Lower lobe of right lung (tissue), 2 donors: ENCODE measurements at places on chromosomes 3 and 15.

- no peak for DNase-seq
Measured at GRCh38 chr15:77574521-77575202, 58.0 kb downstream of the LINGO1 start.

DNA sequence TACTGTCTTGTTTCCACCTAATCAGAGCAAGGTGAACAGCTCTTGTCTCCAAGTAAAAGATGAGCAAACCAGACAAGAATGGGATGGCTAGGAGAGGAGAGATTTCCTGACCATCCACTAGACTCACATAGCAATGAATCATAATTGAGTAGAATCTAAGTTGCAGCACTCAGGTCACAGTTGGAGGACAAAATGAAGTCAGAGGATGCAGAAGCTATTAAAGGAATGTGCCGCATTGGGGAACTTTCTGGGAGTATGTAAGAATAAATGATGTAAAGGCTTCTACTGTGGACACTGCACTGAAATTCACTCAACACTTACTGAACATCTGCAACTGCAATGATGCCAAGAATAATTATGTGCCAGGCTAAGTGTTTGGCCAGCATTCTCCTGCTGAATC, 217.4 kb upstream of the WNT5A start:
- no peak for DNase-seq

- DNase-seq = no peak
Measured at GRCh38 chr15:44780608-44781007, 44.3 kb downstream of the TRIM69 start.

DNA sequence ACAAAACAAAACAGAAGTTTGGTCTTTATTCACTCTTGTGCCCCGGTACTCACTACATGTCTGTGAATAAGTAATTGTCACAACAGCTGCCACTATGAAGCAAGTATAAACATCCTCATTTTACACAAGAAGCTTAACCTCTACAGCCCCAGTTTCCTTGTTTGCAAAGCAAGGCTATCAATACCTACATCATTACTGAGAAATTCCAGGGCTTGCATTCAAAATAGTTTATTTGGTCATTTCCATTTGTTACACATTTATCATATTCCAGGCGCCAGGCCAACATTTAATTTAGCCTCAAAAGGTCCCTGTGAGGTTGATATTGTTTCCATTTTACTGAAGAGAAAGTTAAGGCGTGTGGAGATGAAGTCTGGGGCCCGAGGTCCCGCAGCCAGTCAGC, 161.4 kb upstream of the LRTM1 start:
- DNase-seq = no peak

- DNase-seq = no peak
Measured at GRCh38 chr3:184058029-184058428, 5.2 kb downstream of the HTR3C start.

GRCh38 chr3:173957646-173958045, 560.1 kb downstream of the NLGN1 start:
- DNase-seq = no peak

- DNase-seq = no peak
Measured at GRCh38 chr15:74302821-74303359, 64.6 kb downstream of the CYP11A1 start.

DNA sequence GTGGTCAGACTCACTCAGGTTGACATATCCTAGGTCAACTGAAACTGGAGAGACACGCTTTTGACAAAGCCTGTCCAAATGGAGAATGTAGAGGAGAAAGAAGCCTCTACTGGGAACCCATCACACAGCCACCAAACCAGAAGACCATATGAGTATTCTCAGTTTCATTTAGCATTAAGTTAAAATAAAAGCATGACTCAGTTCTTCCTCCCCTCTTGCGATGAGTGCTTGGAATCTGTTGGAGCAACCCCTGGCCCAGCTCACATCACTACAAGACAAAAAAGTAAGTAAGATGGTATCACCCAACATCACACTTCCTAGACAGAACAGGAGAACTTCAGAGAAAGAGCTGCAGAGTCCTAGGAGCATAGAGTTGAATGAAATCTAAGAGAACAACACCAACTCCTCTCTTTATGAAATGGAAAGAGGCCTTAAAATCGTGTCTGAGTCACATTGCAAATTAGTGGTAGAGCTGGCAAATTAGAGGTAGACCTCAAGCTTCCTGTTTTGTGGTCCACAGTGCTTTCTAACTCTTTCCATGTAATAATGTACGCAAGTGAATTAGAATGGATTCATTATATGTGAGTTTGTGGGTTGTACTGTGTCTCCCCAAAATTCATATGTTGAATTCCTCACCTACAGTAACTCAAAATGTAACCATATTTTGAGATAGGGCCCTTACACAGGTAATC, 51.2 kb downstream of the FGF12 start:
- DNase-seq = no peak

GRCh38 chr15:52617026-52617425, 48.2 kb upstream of the ARPP19 start:
- no peak for DNase-seq

DNA sequence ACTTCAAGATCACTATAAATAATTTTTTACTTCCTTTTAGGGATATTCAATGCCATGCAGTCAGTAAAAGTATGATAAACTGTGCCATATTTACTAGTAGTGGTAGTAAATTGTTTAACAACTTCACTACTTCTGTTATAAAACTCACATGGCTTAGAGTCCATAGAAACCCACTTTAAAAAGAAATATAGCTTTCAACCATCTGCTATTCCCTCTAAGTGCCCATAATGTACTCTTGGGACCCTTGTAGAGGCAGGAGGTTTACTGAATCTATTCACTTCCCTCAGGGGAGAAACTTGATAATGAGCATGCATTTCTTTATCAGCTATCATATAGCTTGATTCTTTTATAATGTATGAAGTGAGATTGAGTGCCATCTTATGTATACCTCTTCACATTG, 1448.4 kb upstream of the ALCAM start:
- no peak for DNase-seq

DNA sequence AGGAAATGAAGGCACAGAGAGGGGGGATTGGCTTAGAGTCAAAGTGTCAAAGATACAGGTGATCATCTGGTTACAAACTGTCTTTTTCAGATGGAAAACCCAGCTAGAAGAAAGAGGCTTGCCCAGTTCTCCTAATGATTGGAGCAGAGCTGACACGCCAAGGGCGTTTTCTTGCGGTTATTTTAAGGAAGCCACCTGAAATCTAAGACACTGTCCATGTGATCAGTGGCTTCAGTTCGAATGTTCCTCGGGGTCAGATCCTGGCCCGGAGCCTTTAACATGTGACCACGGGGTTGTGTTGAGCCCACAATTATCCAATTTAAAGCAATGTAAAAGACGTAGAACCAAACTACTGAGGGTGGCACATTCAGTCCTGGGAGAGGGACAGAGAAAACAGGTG, 19.5 kb downstream of the FAM43A start:
- DNase-seq = no peak

DNA sequence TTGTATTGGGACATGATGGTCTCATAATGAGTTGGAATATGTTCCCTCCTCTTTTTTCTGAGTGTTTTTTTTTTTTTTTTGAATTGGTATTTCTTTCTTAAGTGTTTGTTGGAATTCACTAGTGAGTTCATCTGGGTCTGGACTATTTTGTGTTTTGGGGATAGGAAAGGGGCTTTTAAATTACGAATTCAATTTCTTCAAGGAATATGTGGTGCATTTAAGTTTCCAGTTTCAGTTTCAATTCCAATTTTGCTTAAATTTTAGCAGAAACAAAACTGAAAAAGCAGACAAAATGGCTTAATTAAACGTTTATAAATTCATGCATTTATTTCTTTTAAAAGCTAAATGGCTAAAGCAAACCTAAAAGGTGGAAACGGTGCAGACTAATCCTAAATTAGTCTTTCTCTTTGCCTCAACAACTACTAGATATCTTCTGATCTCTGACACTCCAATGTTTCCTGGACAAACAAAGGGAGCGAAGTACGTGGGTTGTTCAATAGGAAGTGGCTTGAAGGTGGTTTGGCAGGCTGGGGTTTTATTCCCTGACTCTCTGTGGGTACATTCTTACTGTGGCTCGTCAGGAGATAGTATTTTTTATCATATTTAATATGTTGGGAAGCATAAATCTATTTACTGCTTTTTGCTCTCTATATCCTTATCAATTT, 50.0 kb upstream of the CORO2B start:
- no peak for DNase-seq

DNA sequence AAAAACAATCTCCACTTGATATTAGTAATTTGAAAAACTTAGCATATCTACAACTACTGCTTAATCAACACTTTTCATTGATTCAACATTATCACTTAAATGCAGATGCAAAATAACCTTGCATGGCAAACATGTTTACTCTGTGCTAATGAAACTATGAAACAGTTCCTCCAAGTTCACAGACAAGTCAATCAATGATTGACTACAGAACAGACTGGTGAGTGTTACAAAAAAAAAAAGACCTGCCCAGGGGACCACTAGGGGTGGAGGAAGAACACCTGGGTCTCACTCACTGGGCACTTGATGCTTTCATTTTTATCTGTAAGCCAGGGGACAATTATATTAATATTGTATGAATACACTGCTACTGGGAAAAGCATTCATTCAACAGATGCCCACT, 4.3 kb upstream of the NR2C2 start:
- DNase-seq = no peak

DNA sequence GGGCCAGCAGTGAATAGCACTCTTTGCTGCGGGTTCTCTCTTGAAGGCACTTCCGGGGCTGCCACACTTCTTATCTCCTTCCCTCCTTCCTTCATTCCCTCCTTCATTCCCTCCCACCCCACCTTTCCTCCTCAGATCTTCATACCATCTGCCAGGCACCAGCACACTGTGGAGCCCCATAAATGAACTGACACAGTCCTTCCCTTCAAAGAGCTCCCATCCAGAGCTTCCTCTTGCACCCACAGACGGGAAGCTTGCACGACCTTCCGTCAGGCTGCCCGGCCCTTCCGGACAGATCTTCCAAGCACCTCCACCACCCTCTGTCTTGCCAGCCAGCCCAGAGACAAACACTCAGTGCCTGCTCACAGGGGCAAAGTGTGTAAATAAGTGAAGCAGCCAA, 65.4 kb upstream of the HERC1 start:
- DNase-seq = peak; percentile 64

GRCh38 chr3:103127737-103128136, 692.9 kb downstream of the ZPLD1 start:
- DNase-seq = no peak

GRCh38 chr3:39641274-39641673, 168.1 kb upstream of the MYRIP start:
- DNase-seq = no peak

DNA sequence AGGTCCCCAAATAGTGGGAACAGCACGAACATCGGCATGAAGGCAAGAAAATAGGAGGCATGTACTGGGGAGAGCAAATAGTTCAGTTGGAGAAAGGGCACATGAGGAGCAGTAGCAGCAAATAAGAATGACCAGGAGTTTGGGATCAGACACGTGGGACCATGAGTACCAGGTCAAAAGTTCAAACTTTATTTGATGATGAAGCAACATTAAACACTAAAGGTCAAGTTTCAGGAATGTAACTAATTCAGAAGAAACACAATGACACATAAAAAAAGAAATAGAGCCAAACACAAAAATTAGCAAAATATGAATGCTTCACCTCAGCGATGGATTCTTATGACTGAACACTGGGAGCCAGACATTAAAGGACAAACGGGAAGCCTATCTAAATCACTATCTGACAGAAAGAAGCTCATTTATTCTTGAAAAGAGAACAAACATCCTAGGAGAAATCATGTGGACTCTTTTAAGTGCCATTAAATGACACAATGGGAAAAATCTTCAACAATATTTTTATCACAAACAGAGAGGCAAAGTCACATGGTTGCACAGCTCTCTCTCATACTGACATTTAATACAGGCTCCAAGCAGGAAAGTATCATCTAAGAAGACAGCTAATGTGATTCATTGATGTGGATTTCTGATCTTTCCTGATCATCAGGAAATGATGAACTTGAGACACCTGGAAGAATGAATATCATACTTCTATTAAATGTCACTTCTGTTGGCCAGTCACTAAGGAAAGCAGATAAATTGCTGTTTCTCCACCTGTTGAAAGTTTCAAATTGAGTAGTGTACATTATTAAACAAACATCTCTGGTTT, 216.9 kb upstream of the THBS1 start:
- no peak for DNase-seq

DNA sequence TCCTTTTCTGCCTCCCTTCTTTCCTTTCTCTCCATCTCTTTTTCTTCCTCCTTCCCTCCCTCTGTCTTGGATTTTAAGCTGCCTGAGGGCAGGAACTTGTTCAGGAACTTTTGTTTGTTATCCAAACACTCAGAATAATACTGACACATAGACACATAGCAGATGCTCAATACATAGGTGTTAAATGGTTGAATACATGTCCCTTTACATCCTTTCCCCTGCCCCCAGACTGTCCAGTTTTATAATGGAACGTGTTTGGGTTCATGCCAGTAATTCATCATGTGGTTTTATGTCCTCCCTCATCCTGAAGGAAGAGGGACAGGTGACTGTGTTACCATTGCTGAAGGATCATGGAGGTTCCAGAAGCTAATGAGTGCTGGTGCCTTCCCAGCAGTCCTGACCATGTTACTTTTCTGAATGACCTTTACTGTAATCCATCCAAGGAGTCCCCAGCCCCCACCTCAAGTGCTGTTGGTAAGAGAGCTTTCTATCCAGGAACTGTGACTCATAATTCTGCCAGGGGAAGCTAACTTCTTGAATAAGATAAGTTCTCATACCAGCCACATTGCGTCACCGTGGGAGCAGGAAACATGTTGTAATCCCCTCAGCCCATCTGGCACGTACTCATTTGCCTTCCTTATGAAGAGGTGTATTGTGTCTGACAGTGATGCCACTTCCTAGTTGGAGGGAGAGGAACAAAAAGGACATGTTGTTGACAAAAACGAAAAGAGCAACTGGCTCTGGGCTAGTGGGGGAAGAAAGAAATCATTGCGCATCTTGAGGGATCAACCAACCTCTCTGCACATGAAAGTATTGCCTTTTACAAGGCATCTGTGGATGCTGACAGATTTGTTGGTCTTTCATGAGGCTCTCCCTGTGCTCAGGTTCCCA, 52.4 kb downstream of the IL1RAP start:
- peak; percentile 92 for DNase-seq

- DNase-seq = no peak
Measured at GRCh38 chr3:170021083-170021482, 16.7 kb upstream of the GPR160 start.

DNA sequence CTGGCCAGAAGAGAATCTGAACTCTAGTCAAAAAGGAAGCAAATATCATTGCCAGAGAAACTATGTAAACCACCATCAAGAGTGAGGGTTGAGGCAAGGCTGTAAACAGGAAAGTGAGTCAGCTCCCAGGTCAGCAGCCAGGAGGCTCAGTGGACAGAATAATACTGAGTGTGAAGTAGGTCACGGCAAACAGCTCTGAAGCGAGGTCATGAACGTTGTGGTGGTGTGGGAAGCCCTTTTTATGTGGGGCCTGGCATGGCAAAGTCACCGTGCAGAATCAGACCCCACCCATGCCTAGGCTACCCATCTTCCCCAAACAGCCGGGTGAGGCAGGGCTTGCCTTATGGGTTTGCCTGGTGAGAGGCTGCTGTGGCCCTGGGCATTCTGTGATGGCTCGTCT, 43.9 kb downstream of the THBS1 start:
- DNase-seq = peak; percentile 44

DNA sequence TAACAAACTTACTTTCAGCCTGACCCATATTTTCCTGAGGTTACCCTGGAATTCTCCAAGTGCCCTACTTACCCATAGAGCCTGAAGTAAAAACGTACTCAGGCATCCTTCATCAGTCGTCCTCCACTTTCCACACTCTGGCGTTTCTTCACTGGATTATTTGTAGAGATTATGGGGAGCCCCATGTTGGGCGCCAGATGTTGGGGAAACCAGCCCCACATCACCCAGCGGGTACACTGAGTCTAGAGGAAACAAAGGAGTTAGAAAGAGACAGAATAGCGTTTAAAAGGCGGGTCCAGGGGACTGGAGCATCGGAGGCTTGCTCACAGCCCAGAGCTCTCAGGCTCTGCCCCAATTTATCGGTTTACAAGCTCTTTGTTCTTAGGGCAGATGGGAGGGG, 9.7 kb upstream of the SLC28A2 start:
- DNase-seq = no peak
